ENCODE measurements at places on chromosomes 5 and 9.

- DNase-seq = no peak
These were observed 764 bp upstream of the VDAC1 start for GRCh38 chr5:134005417-134006061.

DNA sequence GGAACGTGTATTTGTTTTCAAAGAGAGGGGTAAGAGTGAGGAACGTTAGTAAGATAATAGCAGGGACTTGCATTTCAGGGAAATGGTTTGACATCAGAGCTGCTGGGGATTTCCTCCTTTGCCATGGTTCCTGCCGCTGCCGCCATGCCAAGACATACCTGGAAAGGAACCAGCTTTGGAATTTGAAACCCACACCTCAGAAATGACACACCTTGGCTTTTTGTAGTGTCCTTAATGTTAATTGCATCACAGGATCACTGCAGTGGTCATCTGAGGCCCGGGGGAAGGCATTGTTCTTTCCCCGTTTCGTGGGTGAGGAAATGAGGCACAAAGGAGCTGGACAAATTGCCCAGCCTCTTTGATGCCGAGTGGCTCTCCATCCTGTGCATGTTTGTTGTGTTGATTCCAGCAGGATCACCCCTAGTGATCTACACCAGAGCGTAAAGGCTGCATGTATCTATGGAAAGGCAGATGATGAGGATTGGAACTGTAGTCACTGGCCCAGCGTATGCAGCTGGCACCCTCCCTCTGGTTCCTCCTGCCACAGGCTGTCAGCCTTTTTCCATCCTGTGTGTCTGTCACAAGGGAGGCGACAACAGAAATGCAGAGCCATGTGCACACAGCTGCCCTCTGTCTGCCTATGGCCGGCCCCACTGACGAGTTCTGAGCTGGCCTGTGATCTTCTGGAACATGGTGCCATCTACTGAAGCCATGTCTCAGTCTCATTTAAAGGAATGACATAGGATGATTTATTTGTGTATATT, 37.8 kb downstream of the SLC46A2 start:
- DNase-seq = no peak

GRCh38 chr5:140319833-140320232, 16.9 kb upstream of the PFDN1 start:
- DNase-seq = no peak

- DNase-seq = no peak
These were observed 351.5 kb upstream of the KCNN2 start for GRCh38 chr5:114010362-114010761.

DNA sequence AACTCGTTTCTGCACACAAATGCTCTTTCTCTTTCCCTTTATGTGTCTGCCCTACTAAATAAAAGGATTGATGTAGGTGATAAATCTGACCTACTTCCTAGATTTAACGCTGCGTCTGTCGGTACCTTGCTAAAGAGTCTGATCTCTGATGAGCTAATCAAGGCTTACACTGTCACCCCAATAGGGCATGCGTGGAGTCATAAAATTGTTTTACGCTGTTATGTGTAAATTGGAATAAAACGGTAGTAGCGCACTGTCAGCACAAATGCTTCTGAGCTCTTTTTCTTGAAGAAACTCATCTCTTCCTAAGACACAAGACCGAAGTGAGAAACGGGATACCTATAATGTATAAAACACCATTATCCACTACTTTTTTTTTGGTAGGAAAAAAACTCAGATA, 2106.3 kb upstream of the WWC1 start:
- no peak for DNase-seq

Data from esophagus squamous epithelium (tissue), 5 donors.